ENCODE measurements at places on chromosomes 12 and 14. TPM values are rescaled to one million over a fixed set of nuclear protein-coding genes. Genes with fewer than 3 reads are reported as not detected.

ANG gene
- total RNA-seq = 0.40 TPM

EGLN3 gene
- 16.9 TPM for total RNA-seq

- H3K4me3 ChIP-seq = peak overlapping the region; percentile 92
- no peaks in the 10 kb centered on the region for H3K36me3 ChIP-seq
- peaks cover 9% of the 10 kb centered on the region for H3K27me3 ChIP-seq
- peaks cover 13% of the 10 kb centered on the region for H3K4me1 ChIP-seq
These were observed 18.4 kb downstream of the OLR1 start for GRCh38 chr12:10153271-10154144.

GRCh38 chr12:90790747-90791146 lies 164.2 kb downstream of the CCER1 start:
- DNase-seq = no peak
- H3K4me1 ChIP-seq = no peaks in the 10 kb centered on the region
- no peak overlapping the region for H3K4me3 ChIP-seq
- no peak overlapping the region for H3K27ac ChIP-seq
